ENCODE measurements at places on chromosomes 11 and 22.

DNA sequence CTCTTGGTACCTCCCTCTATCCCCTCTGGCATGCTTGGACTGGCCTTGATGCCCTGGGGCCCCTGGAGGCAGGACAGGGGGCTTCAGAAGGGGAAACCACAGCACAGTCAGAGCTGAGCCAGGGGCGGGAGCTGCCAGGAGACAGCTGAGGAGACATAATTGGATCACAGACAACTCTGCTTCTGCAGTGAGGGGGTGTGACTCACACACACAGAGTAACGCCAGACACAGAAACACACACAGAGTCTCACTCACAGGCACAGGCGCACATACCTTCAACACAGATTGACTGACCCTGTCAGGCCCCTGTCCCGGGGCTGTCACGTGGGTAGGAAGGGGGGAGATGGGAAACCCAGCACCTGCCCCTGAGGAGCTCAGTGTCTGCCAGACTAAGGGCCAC lies 20.6 kb downstream of the STARD10 start:
- peak; percentile 91 for DNase-seq

- DNase-seq, result peak; percentile 55
Measured at GRCh38 chr11:10667521-10667885, 26.1 kb downstream of the IRAG1 start.

- peak; percentile 14 for DNase-seq
Measured at GRCh38 chr11:65498042-65498726, 661 bp upstream of the MALAT1 start.

DNA sequence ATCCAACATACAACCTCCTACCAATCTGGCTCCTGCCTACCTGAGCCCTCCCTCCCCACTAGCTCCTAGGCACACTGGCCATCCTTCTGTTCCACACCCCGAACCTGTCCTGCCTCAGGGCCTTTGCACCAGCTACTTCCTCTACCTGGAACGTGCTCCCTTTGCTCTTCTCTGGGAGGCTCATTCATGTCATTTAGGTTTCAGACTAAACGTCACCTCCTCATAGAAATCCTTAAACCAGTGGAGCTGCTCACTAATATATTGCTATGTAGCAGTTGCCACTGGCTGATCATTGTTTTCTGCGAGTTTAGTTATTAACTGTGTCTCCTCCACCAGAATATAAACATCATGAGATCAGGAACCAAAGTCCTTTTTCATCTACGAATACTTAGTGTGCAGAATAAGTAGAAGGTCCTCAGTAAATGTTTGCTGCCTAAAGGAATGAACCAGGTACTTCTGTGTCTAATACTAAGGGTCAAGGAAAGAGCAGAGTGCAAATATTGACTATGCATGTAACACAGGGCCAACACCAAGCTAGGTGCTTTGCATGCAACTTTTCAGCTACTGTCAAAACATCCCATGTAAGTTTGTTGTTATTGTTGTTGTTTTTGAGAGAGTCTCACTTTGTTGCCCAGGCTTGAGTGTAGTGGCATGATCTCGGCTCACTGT lies 277.6 kb upstream of the SYN3 start:
- DNase-seq, result no peak

DNA sequence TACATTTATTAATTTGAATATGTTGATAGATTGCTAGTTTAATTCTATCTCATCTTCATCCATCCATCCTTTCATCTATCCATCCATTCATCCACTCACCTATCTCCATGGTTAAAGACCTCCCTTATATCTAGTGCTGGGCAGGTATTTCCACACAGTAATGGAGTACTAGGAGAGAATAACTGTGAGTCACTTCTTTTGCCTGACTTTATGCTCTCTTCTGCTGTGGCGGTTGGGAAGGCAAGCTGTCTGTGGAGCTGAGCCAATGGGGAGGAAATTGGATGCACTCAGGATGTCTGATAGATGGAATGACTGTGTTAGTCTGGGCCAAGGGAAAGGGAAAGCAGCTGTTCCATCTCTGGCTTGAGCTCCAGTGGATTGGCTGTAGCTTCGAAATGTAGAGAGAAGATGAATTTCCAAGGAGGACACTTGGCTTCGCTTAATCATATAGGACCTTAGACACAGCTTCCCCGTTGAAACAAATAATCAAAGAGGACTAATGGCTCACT lies 60.3 kb downstream of the NELL1 start:
- DNase-seq, result no peak

DNA sequence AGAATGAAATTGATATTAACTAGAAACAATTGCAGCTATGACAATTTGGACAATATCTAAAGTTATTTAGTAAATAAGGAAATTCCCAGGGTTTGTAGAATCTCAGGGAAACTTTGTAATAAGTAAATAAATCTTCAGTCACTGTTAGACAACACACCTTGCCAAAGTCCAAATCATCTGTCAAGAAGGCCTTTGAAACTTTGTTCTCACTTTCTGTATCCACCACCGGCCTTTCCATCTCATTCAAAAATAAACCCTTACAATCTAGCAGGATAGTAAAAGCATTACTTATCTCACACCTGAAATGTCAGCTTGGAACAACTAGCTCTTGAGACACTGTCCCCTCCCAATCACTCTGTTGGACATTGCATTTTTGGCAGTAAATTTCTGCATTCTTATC lies 7.9 kb downstream of the NNMT start:
- DNase-seq, result no peak

GRCh38 chr11:65655570-65656332 lies 7.0 kb downstream of the RELA start:
- no peak for DNase-seq

DNA sequence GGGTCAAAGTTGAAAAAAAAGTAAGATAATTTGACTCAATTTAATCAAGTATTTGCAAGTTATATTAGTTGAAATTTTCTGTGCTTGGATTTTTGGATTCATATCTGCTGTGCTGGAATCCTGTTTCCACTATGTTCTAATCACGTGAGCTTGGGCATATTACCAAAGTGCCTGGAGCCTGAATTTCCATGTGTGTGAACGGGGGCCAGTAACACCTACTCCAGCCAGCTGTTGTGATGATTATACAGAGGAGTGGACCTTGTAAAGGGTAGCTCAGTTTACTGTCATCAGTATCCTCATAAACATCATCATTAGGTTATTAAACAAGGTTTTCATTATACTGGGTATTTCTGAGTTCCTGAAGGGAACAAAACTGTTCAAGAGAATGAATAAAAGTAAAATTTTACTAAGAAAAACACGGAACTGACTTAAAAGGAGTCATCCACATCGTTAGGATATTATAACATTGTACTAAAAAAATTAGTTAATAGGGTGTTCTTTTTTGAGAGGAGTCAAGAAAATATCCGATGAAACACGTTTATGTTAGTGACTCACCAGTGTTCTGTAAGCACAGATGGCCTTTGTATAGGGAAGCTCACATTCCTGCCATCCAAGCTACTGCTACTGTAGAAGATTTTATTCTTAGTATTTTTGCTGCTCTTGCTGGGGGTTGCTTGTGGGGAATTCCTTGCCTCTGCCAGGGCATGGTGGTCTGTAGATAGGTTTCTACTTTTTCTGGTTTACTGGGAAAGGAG lies 144.1 kb downstream of the ARHGAP42 start:
- peak; percentile 42 for DNase-seq

GRCh38 chr22:43571181-43571580 lies 159.4 kb downstream of the MPPED1 start:
- DNase-seq, result no peak

GRCh38 chr22:40040927-40041326 lies 46.2 kb downstream of the FAM83F start:
- DNase-seq, result peak; percentile 47

GRCh38 chr11:118241764-118242098 lies 10.4 kb downstream of the MPZL3 start:
- DNase-seq, result no peak

GRCh38 chr22:47195484-47196165 lies 433.2 kb downstream of the TBC1D22A start:
- no peak for DNase-seq

- DNase-seq, result peak; percentile 98
Measured at GRCh38 chr11:122197066-122197987, 81.3 kb upstream of the BLID start.

GRCh38 chr22:23184764-23185113 lies 4.4 kb downstream of the BCR start:
- DNase-seq, result no peak

DNA sequence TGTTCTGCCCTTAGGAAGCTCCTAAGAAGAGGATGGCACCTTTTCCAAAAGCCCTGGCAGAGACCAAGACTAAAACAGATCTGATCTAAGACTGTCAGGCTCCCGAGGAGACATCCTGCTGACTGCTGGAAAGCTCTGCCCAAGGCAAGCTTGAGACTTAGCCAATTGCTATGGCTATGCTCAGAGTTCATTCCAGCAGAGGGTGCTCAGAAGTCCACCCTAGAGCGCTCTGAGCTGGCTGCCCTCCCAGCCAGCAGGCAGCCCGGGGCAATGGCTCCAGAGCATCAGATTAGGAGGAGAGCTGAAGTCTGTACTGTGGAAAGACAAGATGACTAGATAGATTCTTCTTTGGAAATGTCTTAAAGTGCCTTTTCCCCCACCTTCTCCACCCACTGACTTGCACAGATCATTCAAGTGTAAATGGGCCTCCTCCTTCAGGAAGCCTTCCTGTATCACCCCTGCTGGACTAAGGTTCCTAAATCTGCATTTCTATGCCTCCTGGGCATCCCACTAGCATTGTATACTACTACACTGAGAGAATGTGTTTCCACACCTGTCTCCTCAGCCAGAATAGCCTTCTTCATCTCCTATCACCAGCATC lies 23.4 kb downstream of the LRRC55 start:
- peak; percentile 14 for DNase-seq

GRCh38 chr11:112293614-112294013 lies 33.0 kb upstream of the PLET1 start:
- no peak for DNase-seq

DNA sequence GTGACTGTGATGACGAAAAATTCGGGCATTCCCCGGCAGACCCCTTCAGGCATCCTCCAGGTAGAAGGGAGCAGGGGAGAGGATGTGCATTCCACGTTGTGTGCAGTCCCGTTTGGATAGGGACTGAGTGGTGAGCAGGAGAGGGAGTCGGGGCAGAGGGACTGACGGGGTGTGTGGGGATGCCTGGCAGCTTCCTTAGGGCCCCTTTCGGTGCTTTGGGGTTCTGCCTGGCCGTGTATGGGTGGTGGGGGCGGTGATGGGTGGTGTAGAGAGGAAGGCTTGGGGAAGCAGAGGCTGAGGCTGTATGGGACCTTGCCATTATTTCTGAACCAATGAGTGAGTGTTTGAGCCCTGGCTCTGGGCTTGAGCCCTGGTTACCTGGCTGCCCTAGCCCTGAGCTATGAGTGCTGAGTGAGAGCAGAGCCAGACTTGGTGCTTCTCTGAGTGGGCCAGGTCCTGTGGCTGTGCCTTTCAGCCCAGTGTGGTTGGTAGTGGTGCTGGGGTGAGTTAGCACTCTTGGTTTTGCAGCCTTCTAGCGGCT lies 914 bp downstream of the INPPL1 start:
- no peak for DNase-seq

DNA sequence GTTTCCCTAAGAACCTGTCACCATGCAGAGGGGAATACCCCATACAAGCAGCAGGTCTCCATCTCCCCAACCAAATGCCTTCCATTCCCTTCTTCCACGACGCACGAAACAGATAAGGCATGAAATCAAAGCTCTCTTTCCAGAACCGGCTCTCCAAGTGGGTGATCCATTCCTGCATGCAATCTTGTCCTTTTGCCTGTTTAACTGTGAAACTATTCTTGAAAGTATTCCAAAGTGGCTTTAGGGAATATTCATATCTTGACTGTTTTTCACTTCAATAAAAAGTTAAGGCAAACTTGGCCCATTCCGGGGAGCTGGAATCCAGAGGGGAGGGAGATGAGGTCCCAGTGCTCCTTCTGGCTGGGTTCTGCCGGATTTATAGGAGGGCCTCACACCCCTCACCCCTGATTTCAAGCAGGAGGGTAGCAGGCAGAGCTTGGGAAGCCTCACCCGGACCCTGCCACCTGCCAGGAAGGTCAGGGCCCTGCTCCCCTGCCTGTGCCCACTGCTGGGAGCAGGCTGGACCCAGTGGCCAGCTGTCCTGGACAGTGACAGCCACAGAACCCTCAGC lies 60.9 kb downstream of the SCGB1A1 start:
- DNase-seq, result no peak

- peak; percentile 29 for DNase-seq
Measured at GRCh38 chr22:38172832-38173640, 8.6 kb downstream of the PLA2G6 start.

DNA sequence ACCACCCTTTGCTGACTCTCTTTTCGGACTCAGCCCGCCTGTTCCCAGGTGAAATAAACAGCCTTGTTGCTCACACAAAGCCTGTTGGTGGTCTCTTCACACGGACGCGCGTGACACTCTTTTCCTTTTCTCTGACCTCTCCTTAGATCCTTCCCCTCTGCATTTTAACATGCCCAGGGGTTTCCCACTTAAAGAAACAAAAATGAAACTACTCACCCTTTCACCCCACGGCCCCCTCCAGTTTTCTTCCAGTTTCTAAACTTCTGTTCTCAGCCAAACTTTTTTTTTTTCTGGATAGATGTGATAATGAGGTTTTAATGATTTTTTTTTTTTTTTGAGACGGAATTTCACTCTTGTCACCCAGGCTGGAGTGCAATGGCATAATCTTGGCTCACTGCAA lies 32.8 kb upstream of the NUP50 start:
- DNase-seq, result no peak

- no peak for DNase-seq
Measured at GRCh38 chr11:75964071-75964470, 149.1 kb downstream of the UVRAG start.

DNA sequence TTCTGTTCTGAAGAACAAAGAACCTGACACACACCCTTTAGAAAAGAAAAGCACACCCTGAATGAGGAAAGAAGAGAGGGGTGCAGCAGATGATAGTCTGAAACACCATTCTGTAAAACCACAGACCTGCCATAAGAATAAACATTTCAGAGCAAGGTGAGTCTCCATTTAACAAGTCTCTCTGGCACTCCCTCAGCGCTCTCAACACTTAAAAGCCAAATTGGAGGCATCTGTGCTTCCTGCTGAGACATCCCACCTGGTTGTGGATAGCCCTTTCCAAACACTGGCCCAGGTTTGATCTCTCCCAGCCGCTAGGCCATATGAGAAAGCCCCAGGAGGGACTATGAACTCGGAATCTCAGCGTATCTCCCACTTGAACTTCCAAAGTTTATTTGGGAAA lies 36.3 kb downstream of the ETS1 start:
- no peak for DNase-seq

- peak; percentile 72 for DNase-seq
Measured at GRCh38 chr11:112073941-112074811, at the start of the genes NKAPD1 and PIH1D2. Gene NKAPD1 (plus strand): TSS chr11:112074299. CDS start chr11:112075575, 1,276 bp downstream. Gene PIH1D2 (minus strand): TSS chr11:112074017. CDS start chr11:112073174, 843 bp downstream.

GRCh38 chr11:109911488-109911887 lies 181.7 kb upstream of the ZC3H12C start:
- no peak for DNase-seq

DNA sequence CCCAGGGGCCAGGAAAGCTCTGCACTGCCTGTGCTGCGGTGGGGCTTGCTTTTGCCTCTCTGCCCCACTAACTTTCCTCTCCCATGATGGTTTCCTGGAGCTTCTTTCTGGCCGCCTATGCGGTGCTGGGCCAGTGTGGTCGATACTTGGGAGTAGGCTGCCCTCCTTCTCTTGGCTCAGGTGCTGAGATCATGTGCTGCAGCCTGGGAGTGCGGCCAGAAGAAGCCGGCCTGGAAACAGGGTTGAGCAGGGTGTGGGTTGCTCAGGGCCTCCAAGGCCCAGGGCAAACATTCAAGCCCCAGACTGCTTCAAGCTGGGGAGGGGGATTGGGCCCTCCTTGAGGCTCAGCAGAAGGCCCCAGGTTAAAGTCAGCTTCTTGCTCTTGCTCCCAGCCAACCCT lies 125.0 kb downstream of the NTM start:
- DNase-seq, result no peak

GRCh38 chr11:63289658-63290057 lies 46.3 kb upstream of the SLC22A25 start:
- DNase-seq, result no peak

- DNase-seq, result peak; percentile 11
Measured at GRCh38 chr22:44623771-44624510, 78.1 kb upstream of the PRR5 start.

All from brain microvascular endothelial cell (primary cell).